ENCODE measurements at places on chromosomes 4 and X.

GRCh38 chrX:16476692-16477091, 173.3 kb upstream of the S100G start:
- no peak for DNase-seq

GRCh38 chr4:113502906-113503305, 258.6 kb downstream of the CAMK2D start:
- DNase-seq = no peak

- DNase-seq = no peak
Measured at GRCh38 chr4:110418641-110419040, 57.3 kb upstream of the ENPEP start.

DNA sequence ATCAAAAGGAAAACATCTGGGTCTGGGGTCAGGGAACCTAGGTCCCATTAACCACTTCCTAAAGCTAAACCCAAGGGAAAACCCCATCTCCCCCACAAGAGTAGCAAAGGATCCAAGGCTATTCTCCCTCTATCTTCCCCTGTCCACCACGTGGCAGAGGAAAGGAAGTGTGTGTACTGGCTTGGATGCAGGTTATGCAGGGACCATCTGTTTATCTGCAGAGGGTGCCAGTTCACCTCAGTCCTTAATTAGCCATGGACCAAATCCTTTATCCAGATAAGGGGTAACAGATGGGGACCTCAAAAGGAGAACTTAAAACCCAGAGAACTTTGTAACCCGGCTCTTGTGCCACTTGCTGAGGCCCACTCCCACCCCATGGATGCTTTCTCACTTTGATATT, 135.3 kb downstream of the ZNF518B start:
- no peak for DNase-seq

- DNase-seq = no peak
Measured at GRCh38 chrX:133676344-133677122, 261.2 kb upstream of the GPC4 start.

DNA sequence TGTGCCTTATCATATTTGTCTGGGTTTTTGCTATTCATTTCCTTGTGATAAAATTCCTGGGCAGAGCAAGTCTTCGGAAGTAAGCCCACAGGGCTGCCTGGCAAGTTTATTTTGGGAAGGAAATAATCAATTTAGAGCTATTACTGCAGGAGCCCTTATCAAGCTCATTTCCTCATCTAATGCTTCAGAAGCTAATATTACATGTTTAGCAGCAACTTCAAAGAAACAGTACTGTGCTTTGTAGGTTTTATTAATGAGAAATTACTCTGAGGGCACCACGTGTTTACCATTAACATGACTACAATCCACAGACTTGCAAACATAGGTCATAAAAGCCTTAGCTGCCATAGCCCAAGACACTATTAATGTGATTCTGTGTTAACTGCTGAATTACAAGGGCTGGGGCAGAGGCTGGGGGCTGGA, 540.0 kb downstream of the SPRY1 start:
- DNase-seq = peak; percentile 2

DNA sequence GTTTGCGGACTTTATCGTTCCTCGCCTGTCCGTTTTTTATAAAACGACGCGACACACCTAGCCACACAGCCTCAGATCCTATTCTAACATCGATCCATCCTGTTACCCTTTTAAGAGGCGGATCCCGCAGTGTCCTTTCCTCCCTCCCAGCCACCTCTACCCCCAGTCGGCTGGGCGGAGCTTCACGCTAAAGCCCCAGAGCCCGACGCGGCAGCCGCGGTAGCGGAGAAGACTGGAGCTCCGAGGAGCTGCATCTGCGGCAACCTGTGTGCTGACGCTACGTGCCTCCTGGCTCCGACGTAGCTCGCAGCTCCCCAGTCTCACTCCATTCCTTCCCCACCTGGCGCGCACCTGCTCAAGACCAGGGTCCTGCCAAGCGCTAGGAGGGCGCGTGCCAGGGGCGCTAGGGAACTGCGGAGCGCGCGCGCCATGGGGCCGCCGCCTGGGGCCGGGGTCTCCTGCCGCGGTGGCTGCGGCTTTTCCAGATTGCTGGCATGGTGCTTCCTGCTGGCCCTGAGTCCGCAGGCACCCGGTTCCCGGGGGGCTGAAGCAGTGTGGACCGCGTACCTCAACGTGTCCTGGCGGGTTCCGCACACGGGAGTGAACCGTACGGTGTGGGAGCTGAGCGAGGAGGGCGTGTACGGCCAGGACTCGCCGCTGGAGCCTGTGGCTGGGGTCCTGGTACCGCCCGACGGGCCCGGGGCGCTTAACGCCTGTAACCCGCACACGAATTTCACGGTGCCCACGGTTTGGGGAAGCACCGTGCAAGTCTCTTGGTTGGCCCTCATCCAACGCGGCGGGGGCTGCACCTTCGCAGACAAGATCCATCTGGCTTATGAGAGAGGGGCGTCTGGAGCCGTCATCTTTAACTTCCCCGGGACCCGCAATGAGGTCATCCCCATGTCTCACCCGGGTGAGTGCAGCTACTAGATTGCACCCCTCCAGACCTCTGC, at the start of gene RNF128:
Gene RNF128 (plus strand): TSS at position 217 of the 953 bp plus-strand sequence. CDS start 213 bp downstream, at position 430.
- DNase-seq = no peak

GRCh38 chrX:39605866-39606265, 491.9 kb downstream of the BCOR start:
- DNase-seq = no peak

DNA sequence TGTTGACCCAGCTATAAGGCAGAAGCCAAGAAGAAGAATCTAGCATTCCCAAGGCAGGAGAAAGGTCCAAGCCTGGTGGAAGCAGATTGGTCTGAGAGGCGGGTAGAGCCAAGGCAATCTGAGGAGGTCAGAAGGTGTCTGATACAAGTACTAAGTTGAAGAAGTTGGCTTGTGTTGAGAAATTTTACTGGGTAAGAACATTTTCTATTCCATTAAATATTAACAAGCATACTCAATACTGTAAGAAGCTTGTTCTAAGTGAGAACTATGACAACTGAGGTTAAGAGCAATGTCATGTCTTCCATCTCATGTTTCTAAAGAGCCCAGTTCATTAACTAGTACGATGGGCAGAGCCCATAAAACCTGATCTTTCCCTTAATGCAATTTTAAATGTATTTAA, 75.0 kb downstream of the FAM13A start:
- no peak for DNase-seq

DNA sequence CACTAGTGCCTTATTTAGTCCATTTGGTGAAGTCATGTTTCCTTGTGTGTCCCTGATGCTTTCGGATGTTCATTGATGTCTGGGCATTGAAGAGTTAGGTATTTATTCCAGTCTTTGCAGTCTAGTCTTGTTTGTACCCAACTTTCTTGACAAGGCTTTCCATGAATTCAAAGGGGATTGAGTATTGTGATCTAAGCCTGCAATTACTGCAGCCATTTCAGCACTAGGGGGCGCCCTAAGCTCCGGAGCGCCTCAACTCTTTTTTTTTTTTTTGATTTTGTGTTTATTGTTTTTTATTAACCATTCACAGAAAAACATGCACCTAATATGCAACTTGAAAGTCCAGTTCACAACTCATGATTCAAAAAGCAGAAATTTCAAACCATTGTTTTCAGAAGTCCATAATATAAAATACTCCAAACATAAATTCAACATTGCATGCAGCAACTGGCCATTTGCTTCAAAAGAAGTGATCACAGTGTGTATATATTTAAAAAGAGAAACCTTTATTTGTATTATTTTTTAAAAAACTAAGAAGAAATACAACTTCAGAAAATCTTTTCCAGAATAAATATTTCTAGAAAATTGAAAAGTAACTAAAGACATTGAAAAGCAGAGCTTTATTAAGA, 59.2 kb downstream of the PTPN13 start:
- no peak for DNase-seq

GRCh38 chr4:2721586-2721985, 34.5 kb downstream of the TNIP2 start:
- no peak for DNase-seq

GRCh38 chr4:93710101-93710846, 118.3 kb upstream of the ATOH1 start:
- DNase-seq = no peak
